Brain pericyte (primary cell): ENCODE measurements at places on chromosomes 6 and 20.

GRCh38 chr6:18380158-18380836 lies 6.9 kb upstream of the RNF144B start:
- no peak for DNase-seq

DNA sequence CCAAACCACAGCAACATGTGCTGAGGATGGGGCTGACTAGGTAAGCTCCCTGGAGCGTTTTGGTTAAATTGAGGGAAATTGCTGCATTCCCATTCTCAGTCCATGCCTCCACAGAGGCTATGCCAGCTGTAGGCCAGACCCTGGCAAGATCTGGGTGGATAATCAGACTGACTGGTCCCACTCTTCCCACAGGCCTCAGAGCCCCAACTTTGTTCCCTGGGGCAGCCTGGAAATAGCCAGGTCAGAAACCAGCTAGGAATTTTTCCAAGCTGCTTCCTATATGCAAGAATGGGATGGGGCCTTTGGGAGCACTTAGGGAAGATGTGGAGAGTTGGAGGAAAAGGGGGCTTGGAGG lies 1.5 kb upstream of the VEGFA start:
- DNase-seq, result no peak

DNA sequence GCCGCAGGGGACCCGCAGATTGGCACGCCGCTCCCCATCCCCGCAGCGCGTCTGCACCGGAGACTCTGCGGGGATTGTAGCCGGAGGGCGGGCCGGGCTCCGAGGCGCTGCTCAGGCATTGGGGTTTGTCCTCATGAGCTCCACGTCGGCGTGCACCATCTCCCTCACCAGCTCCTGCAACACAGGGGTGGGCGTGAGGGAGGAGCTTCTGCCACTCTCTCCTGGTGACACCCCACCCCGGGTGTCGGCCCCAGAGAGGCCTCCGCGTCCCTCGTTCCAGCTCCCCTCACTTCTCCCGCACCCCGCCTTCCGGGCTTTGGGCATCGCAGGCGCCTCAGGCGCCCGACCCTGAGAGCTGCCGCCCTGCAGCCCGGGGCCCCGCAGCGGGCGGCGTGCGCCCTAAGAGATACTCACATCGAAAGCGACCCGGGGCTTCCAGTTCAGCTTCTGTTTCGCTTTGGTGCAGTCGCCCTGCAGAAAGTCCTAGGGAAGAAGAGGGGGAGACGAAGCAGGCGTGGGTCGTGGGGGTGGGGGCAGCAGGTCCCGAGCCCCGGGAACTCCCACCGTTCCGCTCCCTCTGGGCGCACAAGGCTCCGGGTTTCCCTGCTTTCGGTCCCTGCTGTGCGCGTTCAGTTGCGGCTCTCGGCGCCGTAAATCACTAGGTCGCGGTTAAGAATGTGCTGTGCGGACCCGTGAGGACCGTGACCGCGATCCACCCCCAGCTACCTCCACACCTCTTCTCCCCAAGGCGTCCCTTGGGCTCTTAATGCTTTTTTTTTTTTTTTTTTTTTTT lies 14.5 kb downstream of the FOXC1 start:
- DNase-seq, result no peak

GRCh38 chr6:12232339-12232738 lies 57.8 kb upstream of the EDN1 start:
- DNase-seq, result no peak

GRCh38 chr6:31907158-31907813 lies 5.4 kb upstream of the ZBTB12 start:
- DNase-seq, result no peak

- no peak for DNase-seq
These were observed 65.2 kb upstream of the CCN2 start for GRCh38 chr6:132016396-132016795.

- no peak for DNase-seq
These were observed 303.4 kb downstream of the PLCB1 start for GRCh38 chr20:8435285-8436035.
